ENCODE measurements at places on chromosomes 7 and 10.

- no peak for DNase-seq
Measured at GRCh38 chr10:33794460-33794859, 460.0 kb upstream of the NRP1 start.

- DNase-seq, result no peak
Measured at GRCh38 chr10:76114581-76115001, 683.2 kb downstream of the LRMDA start.

DNA sequence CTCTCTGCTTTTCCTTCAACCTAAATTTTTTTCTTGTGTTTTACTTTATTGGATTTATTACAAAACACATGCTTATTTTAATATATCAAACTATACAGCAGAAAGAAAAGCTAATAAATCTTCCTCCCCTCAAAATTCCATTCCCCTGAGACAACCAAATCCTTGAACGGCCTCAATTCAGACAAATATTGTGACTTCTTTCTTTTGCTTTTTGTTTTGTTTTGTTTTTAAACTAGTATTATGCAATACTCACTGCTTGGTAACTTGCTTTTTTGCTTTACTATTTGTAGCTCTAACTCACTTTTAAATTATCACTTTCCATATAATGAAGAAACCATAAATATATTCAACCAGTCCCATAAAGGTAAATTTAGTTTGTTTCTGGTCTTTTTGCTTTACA lies 59.4 kb upstream of the CDK1 start:
- DNase-seq, result no peak

- DNase-seq, result no peak
Measured at GRCh38 chr10:42543840-42544372, 94.5 kb downstream of the ZNF33B start.

DNA sequence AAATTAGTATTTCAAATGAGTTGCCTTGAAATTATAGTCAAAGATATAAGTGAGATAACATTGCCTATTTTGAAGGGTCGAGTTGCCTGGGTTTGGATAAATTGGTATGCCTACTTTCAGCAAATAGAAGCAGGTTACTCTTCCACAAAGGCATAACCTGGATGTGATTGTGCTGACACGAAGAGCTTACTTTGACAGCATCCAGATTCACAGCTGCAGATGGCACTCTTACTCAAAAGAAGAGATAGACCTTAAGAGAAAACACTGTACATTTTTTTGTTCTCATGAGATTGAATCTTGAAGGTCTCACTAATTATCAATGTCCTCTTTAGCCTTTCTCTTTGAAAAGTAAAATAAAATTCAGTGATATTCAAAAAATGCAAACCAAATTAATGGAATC lies 1338.7 kb downstream of the REEP3 start:
- DNase-seq, result no peak

DNA sequence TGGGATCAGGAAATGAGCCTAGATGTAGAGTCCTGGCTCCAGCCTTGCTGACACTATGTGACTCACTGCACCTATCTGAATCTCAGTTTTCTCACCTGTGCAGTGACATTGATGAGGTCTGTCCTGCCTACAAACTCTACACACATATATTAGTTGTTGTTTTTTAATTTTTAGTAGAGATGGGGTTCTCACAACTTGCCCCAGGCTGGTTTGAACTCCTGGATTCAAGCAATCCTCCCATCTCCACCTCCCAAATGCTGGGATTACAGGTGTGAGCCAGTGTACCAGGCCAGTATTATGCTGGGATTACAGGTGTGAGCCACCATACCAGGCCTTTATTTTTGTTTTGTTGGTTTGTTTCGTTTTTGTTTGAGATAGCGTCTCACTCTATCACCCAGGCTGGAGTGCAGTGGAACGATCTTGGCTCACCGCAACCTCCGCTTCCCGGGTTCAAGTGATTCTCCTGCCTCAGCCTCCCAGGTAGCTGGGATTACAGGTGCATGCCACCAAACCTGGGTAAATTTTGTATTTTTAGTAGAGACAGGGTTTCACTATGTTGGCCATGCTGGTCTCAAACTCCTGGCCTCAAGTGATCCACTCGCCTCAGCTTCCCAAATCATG lies 11.8 kb upstream of the DDIT4 start:
- no peak for DNase-seq

GRCh38 chr10:93154531-93154930 lies 80.8 kb downstream of the CYP26A1 start:
- DNase-seq, result no peak

Data from stimulated activated CD4-positive, alpha-beta T cell treated with anti-CD3 and anti-CD28 coated beads, Interleukin-15, amount 100 ng/mL, for 1 hour (primary cell).